ENCODE measurements at places on chromosomes 6 and 20.

DNA sequence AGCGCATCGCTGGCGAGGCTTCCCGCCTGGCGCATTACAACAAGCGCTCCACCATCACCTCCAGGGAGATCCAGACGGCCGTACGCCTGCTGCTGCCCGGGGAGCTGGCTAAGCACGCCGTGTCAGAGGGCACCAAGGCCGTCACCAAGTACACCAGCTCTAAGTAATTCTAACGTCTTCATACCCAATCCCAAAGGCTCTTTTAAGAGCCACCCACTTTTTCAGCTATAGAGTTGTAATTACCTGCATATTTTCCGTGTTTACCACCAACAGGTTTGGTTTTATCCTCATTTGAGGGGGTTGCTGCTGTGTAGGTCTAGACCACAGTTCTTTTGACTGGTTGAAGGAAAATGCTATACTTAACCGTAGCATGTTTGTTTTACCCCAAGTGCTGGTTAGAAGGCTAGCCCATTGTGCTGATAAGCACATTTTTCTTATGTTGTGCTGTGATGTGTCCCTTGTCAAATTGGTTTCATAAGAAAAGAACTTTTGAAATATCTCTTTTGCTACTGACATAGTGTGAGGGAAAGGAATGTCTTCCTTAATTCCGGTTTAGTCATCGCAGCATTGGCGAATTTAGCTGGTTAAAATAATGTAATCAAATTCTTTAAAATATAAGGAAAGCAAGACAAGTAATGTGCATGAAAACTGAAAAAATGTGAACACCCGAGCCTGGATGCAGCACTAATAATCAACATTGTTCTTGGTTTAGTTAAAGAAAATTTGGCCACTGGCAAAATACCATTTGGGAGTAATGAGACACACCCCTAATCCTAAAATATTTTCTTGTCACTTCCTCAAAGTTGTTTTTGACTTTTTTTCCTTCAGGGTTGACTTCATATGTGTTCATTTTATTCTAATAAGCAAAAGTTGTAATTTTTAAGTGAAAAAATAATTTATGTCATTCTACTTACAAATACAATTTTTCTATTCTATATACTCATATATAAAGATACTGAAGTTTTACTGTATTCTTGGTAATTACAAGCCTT lies 112.8 kb downstream of the HFE start:
- no peak for DNase-seq

DNA sequence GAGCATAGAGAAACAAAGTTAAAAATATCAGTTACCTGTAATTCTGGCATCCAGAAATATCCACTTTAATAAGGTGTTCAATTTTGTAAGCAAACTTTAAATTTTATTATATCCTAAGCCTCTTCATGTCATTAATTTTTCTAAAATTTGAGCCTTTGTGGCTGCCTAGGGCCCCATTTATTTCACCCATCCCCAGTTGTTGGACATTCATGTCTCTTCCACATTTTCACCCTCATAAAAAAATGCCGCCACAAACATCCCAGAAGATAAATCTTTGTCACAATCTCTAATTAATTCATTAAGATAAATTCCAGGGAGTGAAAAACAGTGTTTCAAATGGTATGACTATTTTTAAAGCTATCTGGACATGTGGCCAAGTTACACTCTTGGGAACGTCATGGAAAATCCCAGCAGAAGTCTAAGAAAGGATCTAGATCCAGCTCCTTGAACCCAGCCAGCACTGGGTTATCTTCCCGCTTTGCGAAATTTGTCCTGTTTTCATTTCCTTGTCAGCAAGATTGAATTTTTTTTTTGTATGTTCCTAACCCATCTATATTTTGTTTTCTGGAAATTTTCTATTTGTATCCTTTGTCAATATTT lies 97.2 kb downstream of the TMEM242 start:
- no peak for DNase-seq

GRCh38 chr6:67009818-67010217 lies 1302.8 kb upstream of the EYS start:
- no peak for DNase-seq

- no peak for DNase-seq
These were observed 627.8 kb downstream of the DOK5 start for GRCh38 chr20:55103188-55103587.

DNA sequence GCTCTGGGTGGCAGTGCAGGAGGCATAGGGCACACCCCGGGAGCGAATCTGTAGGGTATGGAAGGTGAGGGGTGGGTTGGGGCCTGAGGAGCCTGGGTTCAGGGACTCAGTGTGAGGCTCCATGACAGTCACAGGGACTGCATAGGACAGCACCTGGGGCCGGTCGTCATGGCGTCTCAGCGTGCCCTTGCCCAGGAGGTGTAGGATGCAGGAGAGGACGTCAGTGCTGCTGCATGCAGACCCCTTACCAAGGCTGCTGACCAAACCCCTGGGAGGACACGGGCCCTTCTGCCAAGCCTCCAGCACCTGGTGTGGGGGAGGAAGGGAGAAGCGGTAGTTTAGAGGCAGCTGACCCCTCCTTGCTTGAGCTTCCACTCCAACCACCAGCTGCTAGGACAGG lies 15.9 kb downstream of the CUL7 start:
- DNase-seq, result no peak

- no peak for DNase-seq
These were observed 11.7 kb downstream of the MMP24 start for GRCh38 chr20:35238170-35238569.

DNA sequence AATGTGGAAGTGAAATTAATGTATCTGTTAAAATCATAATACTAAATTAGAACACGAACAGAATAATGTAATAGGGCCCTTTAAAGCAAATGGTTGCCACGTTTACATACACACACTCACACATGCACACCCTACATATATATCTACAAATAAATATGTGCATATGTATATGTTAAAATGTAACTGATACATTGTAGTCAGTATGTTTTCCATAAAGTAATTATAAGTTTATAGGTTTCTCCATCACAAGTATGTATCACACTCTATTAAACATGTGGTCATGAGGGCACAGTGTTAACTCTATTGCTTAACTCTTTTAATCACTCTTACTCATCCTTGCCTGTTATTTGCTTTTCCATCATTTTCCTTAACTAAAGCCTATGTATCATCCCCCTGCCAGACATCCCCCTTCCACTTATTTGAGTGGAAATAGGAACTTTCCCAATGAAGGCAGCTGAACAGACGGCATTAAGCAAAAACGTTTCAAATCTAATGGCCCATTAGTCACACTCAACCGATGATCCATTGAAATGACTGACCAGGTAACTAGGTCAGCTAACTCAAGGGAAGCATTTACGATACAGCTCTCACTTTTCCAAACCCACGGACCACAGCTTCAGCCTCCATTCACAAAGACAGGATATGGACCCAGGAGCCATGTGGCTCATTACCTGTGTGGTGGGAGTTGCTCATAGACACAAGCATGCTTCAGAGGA lies 89.3 kb downstream of the HAO1 start:
- DNase-seq, result no peak

DNA sequence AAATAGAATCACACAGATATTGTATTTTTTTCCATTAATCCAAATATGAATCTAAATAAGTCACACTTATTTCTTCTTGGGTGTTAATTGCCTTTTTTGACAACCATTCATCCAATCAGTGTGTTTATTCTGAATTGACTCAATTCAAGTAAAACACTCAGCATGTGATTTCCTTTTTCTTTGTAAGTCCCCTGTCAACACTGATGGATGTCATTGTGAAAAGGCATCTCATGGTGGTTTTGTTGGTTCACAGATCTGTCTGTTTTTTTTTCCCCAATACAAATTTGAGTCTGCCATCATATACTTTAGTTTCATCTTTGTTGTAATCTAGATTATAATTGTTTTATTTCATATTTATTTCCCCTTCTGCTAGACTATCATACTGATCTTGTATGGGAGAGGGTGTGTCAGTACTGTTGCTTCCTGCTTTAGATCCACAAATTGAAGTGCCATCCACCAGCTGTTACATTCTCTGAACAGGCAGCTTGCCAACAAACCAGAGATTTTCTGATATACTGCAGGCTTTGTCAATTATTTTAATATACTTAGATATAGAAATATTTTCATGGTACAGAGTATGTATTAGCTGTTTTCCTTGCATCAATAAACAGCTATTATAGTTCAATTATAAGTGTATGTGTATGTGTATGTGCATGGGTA lies 64.2 kb upstream of the FLRT3 start:
- no peak for DNase-seq

DNA sequence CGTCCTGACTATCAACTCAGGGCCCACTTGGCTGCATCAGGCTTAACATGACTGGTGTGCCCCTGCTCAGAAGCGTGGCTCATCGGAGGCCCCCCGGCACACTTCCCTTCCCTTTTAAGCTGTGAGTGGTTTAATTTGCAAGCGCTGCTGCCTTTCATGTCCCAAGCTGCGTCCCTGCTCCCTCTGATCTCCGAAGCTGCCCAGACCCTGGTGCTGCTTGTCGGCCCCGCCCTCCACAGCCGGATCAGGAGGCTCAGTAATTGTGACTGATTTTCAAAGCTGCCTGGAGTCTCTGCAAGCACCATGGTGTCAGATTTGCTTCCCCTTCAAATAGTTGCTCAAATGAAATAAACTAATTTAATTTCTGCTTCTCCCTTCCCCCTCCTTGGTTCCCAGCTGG lies 71.1 kb downstream of the CDH22 start:
- DNase-seq, result no peak

- peak; percentile 5 for DNase-seq
These were observed 219.2 kb upstream of the ZFP64 start for GRCh38 chr20:52410731-52411234.

GRCh38 chr6:8414844-8415243 lies 20.5 kb downstream of the SLC35B3 start:
- no peak for DNase-seq

DNA sequence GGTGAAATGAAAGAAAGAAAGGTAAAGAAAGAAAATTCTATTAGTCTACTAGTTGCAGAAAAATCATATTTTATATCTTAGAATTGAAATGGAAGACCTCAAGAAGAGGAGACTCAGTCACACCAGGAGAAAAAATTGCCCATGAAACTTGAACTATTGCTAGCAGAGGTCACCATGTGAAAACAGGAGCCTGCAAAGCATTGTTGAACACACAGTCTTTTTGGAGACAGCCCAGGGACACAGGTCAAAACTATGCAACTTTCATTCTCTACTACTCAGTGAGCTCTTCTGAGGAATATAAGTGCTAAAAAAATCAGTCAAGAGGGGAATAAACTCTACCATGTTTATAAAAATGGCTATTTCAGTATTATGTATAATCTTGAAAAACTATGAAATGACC lies 89.8 kb upstream of the TENT5A start:
- DNase-seq, result no peak

DNA sequence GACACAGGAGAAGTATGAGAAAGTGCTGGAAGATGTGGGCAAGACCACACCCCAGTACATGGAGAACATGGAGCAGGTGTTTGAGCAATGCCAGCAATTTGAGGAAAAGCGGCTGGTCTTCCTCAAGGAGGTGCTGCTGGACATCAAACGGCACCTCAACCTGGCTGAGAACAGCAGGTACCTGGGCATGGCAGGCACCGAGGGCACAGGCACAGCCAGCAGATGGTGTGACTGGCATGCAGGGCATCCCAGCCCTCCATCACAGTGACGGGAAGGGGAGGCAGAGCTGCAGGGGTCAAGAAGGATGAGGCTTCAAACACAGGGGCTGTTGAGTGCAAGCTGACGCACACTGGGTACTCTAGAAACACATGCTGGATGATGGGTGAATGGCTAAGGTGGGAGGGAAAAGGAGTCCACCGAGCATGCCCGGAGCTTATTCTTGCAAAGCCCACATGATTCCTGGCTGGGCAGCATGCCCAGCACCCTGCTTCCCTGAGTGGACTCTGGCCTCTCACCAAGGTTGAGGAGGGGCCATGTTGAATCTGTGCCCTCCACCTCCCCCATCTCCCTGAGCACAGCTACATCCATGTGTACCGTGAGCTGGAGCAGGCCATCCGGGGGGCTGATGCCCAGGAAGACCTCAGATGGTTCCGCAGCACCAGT lies 26.3 kb downstream of the SPDEF start:
- DNase-seq, result no peak

GRCh38 chr20:44271915-44272663 lies 25.0 kb downstream of the GDAP1L1 start:
- no peak for DNase-seq

DNA sequence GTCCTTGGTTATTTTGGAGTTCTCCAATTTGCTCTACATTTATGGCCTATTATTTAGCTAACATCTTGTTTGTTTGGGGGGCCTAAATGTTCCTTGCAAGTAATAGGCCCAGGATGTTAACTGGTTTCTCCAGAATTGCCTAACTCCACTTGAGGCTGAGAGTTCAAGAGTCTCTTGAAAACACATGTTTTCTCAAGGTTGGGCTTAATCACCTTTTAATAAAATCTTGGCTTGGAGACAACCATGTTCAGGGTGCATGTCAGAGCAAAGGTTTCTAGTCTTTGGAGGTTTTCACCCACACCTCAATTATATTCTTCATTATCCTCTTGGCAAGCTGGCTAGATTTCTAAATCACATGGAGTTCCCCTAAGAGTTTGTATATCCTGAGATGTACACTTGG lies 54.2 kb downstream of the KLHL31 start:
- DNase-seq, result no peak

DNA sequence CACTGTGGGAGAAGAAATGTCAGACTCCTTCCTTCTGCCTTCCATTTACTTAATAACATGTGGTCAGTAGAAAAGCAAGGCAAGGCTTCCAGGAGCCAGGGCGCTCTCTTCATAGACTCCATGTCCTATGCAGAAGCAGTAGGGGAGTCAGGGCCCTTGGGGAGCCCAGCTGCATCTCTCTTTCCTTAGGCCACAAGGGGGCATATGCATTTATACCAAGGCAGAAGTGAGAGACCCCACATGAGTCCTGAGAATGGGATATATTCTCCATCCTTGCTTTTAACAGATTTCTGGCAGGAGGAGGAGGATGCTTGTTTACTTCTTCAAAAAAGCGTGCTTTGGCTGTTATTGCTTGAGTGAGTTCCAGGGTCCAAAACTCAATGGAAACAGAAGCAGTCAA lies 198.5 kb downstream of the HIVEP2 start:
- peak; percentile 23 for DNase-seq

DNA sequence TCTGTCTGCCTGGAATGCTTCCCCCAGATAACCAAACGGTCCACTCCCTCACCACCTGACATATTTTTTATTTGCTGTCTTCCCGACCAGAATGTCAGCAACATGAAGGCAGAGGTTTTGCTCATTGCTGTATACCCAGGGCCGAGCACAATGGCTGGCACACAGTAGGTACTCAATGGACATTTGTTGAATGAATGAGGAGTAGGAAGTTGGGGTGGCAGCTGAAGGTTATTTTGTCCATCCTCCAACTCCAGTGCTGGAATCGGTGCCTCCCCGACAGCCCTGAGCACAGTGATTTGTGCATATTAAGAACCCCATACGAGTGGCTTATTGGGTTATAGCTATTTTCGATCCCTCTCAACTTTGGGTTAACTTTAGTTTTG lies 10.3 kb downstream of the DUSP15 start:
- DNase-seq, result no peak

DNA sequence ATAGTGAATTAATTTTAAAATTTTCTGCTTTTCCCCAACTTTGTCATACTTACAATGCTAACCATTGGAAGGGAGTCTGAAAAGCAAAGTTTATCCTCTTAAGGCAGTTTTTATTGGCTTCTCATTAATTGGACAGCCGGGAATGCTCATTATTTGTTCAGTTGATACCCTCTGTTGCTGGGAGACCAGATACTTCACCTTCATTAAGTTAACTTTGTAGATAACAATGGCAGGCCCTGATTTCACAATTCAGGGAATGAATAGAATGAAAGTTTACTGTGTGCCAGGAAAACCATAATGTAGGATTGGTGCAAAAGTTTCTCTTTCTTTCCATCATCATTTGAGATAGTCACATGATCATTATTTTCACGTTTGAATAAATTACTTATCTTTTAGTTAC lies 49.0 kb downstream of the COL19A1 start:
- no peak for DNase-seq

Data from CD14-positive monocyte (primary cell).